ENCODE measurements at places on chromosomes 2 and 18.

DNA sequence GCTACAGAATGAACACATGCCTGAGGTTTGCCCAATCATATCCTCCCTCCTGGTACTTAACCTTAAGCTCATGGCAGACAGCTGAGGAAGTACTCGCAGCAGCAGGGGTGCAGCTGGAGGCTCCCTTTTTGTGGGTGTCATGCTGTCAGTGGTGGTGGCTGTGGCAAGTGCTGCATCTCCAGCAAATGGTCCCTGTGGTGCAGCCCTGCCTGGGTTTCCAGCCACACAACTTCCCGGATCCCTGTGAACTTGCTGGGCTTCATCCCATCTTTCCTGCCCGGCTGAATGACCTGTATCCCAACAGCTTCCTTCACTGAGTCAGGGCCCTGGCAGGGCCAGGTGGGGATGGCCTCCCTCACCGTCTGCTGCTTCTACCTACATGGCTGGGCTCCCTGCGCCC, 5.0 kb downstream of the TMEM185B start:
- no peak for DNase-seq

DNA sequence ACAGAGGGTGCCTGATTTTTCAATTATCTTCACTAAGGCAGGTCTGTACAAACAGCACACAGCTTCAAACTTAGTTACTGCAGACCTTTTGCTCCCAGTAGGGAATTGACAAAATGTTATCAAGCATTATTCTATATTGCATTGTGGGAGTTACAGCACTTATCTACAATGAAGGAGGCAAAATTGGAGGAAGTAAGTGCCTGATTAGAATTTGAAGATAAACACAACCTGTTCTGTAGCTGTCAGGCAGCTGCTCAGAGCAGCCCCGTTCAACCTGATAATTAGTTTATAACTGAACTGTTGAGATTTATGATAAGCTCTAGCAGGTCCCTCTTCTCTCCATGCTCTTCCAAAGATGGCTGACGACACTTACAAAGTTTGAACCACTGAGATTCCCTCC, 364.4 kb upstream of the CYRIA start:
- DNase-seq = no peak

- DNase-seq = no peak
These were observed 49.1 kb upstream of the ATP6V1B1 start for GRCh38 chr2:70886541-70886987.

DNA sequence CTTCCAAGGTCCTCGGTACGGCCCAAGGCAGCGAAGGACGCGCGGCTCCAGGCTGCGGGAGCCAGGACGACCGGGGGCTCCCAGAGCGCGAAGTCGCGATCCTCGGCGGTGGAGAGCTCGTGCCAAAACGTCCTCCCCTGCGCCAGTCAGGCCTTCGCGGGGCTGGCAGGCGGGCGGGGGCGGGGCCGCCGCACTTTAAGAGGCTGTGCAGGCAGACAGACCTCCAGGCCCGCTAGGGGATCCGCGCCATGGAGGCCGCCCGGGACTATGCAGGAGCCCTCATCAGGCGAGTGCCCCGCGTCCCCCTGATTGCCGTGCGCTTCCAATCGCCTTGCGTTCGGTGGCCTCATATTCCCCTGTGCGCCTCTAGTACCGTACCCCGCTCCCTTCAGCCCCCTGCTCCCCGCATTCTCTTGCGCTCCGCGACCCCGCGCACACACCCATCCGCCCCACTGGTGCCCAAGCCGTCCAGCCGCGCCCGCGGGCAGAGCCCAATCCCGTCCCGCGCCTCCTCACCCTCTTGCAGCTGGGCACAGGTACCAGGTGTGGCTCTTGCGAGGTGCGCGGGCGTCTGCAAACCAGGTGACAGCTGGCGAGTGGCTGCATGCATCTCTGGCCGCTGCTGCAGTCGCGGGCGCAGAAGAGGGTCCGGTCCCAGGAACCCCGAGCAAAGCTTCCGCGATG, at the start of gene CIDEA:
CIDEA (plus strand) TSS at position 226 of the 684 bp plus-strand sequence; CDS start at position 249, 23 bp downstream.
- DNase-seq = no peak

DNA sequence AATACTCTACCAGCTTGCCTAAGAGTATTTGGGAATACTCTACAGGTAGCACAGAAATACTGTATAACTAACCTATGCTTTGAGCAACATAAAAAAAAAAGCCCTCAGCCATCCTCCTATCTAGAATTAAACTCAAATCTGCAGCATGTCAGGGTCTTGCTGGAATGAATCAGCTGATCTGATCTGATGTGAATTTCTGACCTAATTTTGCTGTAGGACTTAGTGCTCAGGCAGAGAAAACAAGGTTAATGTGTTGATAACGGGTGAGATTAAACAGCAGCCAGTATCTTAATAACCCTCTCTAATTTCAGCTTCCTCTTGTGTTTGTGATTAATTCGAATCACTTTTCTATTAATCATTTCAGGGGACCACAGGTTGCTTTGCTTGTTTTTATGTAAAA, 16.3 kb downstream of the NYAP2 start:
- no peak for DNase-seq

DNA sequence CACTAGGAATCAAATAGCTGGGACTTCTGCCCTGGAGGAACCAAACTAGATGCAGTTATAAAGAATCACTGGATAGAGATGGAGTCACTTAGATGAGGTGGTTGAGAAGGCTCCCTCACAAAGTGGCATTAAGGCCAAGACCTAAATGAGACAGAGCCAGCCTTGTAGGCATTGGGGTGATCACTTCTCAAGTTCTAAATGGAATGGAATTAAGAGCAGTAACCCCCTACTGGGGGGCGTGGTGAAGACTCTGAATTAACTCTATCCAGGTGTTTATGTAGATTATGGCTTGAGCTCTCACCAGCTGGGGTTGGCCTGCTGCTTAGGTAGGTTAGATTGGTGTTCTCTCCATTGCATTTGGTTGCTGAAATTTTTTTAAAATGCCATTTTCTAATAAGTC, 71.3 kb downstream of the TTC27 start:
- DNase-seq = no peak

DNA sequence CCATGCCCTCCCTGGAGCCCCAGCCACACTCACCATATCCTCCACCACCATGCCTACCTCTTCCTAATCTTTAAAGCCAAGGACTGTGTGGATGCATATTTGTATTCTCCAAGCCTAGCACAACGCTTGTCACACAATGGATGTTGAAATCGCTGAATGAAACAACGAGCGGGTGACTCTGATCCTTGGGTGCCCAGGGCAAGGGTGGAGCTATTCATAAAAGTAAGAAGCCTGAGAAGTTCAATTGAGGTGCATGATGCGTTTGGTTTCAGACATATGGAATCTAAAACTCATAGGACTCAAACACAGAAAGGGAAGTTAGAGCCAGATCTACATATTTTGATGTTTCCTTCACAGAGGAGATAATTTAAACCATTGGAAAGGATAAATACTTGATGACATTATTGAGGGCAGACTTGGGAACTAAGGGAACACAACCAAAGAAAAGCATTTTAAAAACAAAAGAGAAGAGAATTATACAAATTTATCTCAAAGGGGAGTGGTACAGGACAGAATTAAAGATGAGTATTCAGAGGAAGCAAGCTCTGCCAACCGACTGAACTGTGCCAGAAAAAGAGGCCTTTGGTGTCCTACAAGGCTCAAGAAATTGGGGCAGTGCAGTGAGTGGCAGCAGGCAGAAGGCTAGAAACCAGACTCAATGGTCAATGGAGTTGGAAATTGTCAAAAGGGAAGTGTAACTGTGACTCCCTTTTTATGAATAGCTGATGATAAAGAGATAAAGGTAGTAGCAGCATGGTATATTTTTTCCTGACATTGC, 200.6 kb upstream of the NCKAP5 start:
- DNase-seq = no peak

DNA sequence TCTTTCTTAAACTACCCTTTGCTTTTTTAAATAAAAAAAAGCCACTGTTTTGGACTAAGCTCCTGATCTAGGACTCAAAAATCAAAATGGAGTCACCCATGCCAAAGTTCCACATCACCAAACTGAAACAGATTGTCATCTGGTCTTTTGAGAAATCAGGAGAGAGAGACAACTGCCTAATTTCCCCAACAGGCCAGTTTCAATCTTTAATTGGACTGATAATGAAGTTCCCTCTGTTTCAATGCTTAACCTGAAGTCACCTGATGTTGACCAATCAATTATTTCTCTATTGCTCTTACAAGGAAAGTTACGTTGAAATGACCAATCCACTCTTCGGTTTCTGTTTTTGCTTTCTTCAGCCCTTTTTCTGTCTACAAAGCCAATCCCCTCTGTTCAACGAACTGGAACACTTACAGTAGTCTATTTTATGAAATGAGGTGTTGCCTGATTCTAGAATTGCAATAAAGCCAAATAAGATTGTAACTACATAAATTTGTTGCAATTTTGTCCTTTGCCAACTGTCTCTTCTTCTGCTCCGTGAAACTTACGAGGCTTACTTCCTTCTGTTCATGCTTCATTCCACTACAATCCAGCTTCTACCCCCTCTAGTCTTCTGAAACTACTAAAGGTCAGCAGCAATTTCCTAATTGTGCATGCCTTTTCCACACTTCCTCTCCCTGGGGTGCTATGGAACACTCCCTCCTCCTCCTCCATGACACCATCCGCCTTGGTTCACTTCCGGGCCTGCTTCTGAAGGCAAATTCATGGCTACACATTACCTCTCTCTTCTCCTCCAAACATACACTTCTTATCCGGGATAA, 95.2 kb upstream of the CD302 start:
- no peak for DNase-seq

GRCh38 chr2:10038716-10039115, 4.6 kb upstream of the KLF11 start:
- DNase-seq = peak; percentile 2

- no peak for DNase-seq
These were observed 579 bp downstream of the STAT4 start for GRCh38 chr2:191150230-191150599.

GRCh38 chr2:55025627-55026026, 24.6 kb downstream of the RTN4 start:
- no peak for DNase-seq

DNA sequence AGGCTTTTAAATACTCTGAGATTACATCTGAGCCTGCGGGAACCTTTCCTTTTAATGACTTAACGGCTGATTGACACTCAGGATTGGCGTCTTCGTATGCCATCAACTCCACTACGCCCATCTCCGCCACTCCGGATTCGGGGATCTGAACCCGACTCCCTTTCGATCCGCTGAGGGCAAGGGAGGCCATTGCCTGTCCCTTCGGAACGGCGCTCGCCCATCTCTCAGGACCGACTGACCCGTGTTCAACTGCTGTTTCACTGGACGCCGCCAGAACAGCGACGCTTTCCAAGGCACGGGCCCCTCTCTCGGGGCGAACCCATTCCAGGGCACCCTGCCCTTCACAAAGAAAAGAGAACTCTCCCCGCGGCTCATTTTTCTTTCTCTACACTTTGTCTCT, 90.4 kb downstream of the PID1 start:
- no peak for DNase-seq

- no peak for DNase-seq
These were observed 3.8 kb upstream of the CNNM4 start for GRCh38 chr2:96756788-96757476.

DNA sequence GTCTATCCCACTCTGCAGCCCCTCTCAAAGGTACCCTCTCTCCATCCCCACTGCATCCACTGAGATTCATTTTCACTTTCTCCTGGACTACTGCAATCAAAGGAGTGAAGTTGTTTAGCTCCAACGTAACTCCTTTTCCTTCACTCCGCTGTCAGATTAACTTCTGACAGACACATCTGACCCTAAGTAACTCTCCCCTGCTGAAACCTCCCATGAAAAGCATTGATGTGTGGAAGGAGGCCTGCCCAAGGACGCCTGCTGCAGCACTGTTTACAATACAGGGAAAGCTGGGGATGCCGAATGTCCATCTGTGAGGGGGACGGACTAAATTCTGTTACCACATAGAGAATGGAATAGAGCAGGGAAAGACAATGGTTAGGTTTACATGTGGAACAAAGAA, 114.8 kb downstream of the TMEM163 start:
- DNase-seq = peak; percentile 36

- no peak for DNase-seq
These were observed 93.2 kb downstream of the KLF7 start for GRCh38 chr2:207072571-207072970.

DNA sequence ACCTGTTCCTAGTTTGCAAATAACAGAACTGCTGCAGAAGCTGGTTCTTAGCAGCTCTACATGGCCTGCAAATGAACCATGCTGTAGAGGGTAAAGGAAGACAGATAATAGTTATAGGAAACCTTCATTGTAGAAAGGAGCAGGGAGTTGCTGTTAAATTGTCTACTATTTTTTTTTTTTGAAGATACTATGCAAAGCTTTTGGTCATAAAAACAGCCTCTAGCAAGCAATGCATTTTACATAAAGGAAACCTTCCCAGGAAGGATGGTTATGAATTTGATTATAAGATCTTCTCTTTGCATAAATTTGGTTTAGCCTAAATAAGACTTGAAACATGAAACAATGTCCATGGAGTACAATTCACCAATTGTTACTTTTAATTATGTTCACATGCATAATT, 793.4 kb downstream of the SLC4A3 start:
- DNase-seq = no peak

DNA sequence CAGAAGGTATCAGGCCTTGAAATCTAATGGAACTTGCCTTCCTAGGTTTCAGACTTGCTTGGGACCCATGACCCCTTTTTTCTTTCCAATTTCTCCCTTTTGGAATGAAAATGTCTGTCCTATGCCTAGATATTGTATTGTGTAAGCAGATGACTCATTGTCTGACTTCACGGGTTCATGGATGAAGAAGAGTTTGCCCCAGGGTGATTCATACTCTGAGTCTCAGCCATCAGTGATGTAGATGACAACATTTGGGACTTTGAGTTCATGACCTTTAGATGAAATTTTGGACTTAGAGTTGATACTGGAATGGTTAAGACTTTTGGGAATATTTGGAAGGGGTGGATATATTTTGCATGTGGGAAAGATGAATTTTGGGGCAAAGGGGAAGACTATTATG, 11.2 kb upstream of the SCYGR5 start:
- peak; percentile 44 for DNase-seq

DNA sequence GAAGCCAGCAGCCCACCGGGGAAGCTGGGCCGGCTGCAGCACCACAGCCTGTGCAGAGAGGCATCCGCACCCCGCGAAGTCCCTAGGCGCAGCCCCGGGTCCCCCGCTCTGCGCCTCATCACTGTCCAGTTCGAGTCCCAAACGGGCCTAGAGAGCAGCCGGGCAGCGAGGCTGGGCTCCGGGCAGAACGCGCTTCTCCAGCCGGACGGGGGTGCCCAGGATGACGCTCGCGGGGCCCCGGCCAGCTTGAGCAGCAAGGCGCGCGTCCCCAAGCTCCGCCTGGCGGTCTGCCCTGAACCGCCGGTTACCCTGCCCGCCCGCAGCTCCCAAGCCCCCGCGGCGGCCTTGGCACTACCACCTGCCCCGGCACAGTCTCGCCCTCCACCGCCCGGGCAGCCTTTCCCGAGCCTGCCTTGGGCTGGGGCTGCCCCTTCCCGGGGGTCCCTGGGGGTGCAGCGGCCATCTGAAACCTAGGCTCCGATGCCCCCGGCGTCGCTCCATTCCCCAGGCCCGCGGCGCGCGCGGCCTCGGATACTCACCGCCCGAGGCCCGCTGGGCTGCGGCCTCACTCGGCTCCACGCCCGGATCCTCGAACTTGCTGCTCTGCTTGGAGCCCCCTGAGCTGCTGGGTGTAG, 591 bp downstream of the SLC16A14 start:
- no peak for DNase-seq

GRCh38 chr18:902229-902628, 2.4 kb upstream of the ADCYAP1 start:
- peak; percentile 24 for DNase-seq
